ENCODE measurements at places on chromosomes 1 and 21.
A peak's percentile ranks its signal among the peaks of the same experiment; 100 is the strongest.

- no peak for DNase-seq
Measured at GRCh38 chr1:51316113-51316845, 14.1 kb downstream of the TTC39A start.

DNA sequence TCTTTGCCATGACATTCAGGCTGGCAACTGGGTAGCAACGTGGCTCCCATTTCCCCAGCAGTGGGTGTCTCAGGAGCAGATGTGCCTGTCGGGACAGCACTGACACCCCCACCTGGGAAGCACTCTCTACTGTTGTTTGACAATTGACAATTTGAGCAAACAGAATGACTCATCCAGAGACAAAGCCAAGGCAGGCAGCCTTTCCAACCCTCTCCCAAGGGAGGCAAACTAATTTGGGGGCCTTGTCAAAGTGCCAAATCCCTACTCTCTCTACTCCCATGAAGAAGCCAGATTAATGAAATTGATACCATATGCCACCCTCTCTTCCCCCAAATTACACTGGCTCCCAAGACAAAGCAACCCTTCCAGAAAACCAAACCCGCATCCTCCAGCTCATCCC lies 65.6 kb downstream of the GRIK3 start:
- DNase-seq, result no peak

DNA sequence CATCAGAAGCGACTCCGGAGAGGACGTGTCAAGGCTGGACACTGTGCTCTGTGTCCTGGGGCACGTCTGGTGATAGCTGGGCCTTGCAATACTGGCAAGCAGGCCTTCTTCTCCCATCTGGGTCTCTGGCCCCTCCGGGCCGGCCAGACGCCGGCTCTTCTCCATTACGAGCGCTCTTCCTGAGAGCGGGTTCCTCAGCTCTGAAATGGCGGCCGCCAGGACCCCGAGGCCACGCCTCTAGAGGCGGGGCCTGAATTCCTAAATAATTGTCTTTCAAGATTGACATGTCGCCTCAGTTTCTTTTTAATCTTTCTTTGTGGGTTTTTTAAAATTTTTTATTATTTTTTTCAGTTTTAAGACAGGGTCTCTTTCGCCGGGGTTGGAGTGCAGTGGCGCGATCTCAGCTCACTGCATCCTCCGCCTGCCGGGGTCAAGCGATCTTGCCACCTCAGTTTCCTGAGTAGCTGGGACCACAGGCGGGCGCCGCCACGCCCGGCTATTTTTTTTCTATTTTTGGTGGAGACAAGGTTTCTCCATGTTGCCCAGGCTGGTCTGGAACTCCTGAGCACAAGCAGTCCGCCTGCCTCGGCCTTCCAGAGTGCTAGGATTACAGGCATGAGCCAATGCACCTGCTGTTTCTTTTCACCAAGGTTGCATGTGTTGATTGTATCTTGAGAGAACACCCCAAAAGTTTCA lies 9.2 kb downstream of the RNF2 start:
- no peak for DNase-seq

DNA sequence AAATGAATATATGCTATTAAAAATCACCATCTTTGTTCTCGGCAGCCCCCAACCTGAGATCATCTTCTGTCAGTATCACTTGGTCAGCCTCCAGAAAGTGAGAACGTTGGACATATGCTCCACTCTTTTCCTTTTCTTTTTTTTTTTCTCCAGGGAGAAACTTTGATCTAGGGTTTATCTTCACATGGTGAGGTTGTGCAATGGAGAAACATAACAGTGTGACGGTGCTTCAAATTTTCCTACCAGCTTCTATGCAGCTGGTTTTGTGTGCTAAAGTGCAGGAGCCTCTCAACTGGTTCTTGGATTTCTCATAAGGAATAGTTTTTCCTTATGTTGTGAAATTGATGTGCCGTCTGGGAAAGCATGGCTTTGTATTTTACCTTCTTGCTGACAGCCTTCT lies 1202.9 kb downstream of the NCAM2 start:
- no peak for DNase-seq

DNA sequence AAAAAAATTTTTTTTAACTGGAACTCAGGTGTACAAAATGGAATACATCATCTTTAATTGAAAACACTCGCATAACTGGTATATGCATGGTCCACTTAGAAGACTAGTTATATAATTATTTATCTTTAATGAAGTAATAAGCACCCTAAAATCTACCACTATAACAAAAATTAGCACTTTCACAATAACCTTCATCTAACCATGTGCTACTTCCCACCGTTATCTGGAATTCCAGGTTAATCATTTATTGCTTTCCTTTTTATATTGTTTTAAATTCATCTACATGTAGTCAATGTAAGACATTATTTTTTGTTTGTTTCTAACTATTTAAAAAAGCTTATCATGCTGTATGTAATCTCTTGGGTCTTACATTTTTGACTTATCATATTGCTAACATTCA lies 39.0 kb downstream of the GDAP2 start:
- no peak for DNase-seq

GRCh38 chr1:94316836-94317789 lies 79.7 kb upstream of the ARHGAP29 start:
- DNase-seq, result no peak

DNA sequence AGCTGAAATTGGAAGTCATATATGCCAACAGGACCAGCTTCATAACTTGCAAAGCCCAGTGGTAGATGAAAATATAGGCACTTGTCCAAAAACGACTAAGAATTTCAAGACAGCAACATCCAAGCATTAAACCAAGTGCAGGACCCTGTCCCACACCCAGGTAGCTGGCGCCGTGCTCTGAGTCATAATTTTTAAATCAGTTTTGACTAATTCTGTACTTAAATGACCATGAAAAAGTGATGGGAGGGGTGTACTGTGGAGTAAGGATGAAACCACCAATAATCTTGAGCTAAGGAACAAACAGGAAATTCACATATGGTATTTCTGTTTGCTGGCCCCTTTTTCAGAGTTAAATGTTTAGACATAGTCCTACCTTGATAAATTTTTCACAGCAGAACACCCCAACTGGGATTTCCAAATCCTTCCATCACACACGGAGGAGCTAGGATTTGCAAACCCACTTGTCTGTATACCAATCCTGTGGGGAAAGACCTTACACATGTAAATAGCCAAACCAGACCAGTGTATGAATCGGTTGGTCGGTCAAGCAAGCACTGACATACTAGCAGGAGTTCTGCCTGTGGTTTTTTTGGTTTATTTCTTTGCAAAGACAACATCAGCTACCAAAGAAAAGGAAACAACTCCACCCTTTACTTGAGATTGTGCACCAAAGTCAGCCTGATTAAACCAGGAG lies 235.7 kb upstream of the RAB4A start:
- no peak for DNase-seq

GRCh38 chr1:98001764-98002163 lies 80.9 kb upstream of the DPYD start:
- DNase-seq, result no peak

DNA sequence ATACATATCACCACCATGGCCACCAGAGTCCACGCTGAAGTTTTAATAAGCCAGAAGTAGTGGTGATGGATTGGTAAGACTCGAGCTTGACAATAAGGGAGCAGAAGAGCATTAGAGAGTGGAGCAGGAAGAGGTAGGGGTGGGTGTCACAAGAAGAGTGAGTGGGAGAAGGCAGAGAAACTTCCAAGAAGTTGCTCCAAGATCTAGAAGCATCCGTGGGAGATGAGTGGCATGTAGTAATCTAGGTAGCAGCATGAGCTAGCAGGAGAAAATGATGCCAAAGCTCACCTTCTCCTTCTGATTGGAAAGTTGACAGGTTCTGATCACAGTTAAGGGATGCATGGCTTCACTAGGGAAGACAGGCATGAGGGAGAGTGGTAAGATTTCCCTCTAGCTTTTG lies 49.2 kb downstream of the PLXNA2 start:
- no peak for DNase-seq

DNA sequence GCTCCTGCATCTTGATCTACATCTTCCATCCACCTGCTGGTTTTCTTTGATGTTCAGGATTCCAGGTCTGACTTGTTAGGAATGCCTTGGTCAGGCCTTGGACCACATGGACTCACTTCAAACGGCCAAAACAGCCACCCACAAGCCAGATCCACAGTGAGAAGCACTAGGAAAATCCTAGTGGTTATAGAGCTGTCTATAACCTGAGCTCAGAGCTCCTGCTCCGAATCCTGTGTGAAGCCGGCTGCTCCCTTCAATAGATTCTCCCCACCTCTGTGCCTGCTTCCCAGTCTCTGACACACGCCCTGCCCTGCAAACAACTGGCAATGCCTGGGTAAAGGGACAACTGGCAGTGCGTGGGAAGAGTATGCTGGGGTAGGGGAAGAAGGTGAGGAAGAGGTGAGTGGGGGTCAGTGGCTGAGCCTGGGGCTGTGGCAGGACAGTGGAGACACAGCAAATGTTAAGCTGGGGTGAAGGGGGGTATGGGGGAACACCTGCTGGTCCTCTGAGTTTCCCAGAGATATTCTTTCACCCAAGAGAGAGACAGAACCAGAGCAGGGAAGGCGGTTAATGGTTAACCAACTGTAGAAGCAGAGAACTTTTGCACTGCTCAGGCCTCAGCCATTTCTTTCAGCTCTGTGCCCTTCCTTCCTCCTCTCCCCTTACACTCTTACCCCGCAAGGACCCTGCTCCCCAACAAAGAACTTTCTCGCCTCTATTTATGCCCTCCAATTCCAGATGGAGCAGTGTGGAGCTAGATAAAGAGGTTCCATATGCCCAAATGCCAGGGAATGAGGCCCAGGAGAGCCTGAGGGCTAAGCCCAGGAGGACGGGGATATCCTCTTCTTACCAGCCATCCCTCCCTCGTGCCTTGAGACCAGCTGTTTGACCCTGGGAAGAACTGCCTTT lies 4.5 kb downstream of the PLXNA2 start:
- no peak for DNase-seq

- DNase-seq, result peak; percentile 49
Measured at GRCh38 chr1:206933333-206933945, 11.7 kb upstream of the FCMR start.

GRCh38 chr1:116572771-116573430 lies 2.1 kb upstream of the CD58 start:
- no peak for DNase-seq

- DNase-seq, result no peak
Measured at GRCh38 chr21:39531840-39532239, 80.1 kb downstream of the SH3BGR start.

Data from activated T-cell treated with anti-CD3 and anti-CD28 coated beads for 48 hours (primary cell).